ENCODE measurements at places on chromosomes 12 and 14. TPM values are rescaled to one million over a fixed set of nuclear protein-coding genes. Genes with fewer than 3 reads are reported as not detected.

SDR9C7 gene
- not detected for total RNA-seq

P2RX2 gene
- total RNA-seq, result not detected

FIGNL2 gene
- total RNA-seq, result 0.22 TPM

RHOJ gene
- 1.5 TPM for total RNA-seq

FGF6 gene
- total RNA-seq, result not detected

MAP4K5 gene
- 97.2 TPM for total RNA-seq

SYNJ2BP gene
- total RNA-seq, result 22.5 TPM

MIP gene
- total RNA-seq, result not detected

HECTD4 gene
- total RNA-seq, result 24.9 TPM

MYH6 gene
- total RNA-seq, result not detected

NID2 gene
- 237 TPM for total RNA-seq

RNASE7 gene
- not detected for total RNA-seq

PLEKHG3 gene
- total RNA-seq, result 3.1 TPM

TAPBPL gene
- total RNA-seq, result 8.6 TPM

PLD4 gene
- total RNA-seq, result not detected

FOXN3 gene
- total RNA-seq, result 31.1 TPM

NRL gene
- total RNA-seq, result 0.72 TPM

HPD gene
- 0.22 TPM for total RNA-seq

C12orf50 gene
- total RNA-seq, result not detected

CCDC63 gene
- not detected for total RNA-seq

ADGRD1 gene
- not detected for total RNA-seq

C12orf54 gene
- not detected for total RNA-seq

SIX4 gene
- 16.6 TPM for total RNA-seq

OTOGL gene
- total RNA-seq, result 0.14 TPM

FZD10 gene
- total RNA-seq, result not detected

RDH16 gene
- total RNA-seq, result not detected

CACNA2D4 gene
- 0.22 TPM for total RNA-seq

GLI1 gene
- total RNA-seq, result 1.1 TPM

HCAR1 gene
- total RNA-seq, result 0.72 TPM

TMEM119 gene
- total RNA-seq, result 104 TPM

DACT1 gene
- total RNA-seq, result 56.0 TPM

ASIC1 gene
- total RNA-seq, result 0.72 TPM

KLRC2 gene
- total RNA-seq, result not detected

IRF2BPL gene
- total RNA-seq, result 91.5 TPM

SLC6A12 gene
- total RNA-seq, result under 0.01 TPM

P2RX7 gene
- total RNA-seq, result 2.8 TPM
